WTC11 (cell line): ENCODE measurements at places on chromosomes 12 and 14.

GRCh38 chr12:13142747-13143146 lies 39.3 kb upstream of the GSG1 start:
- no peak for DNase-seq

- no peak for DNase-seq
These were observed 37.9 kb upstream of the PLEKHG6 start for GRCh38 chr12:6272300-6273204.

DNA sequence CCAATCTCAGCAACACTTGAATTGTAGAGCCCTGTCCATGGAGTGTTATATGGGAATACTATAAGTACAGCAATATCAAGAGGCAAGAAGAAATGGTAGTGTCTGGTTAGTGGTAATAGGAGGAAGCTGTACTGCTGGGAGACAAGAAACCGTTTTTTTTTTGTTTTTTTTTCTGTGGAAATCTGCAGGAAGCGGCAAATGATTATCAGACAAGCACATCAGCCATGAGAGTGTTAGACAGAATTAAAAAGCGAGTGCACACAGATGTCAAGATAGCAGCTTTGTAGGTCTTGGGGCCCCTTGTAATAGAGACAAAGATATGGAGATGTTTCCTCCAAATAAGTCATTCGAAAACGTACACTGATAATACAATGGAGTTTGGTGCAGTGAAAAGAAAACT lies 6.7 kb downstream of the TESPA1 start:
- no peak for DNase-seq

- DNase-seq, result no peak
These were observed 80.6 kb upstream of the DBX2 start for GRCh38 chr12:45131506-45131905.

DNA sequence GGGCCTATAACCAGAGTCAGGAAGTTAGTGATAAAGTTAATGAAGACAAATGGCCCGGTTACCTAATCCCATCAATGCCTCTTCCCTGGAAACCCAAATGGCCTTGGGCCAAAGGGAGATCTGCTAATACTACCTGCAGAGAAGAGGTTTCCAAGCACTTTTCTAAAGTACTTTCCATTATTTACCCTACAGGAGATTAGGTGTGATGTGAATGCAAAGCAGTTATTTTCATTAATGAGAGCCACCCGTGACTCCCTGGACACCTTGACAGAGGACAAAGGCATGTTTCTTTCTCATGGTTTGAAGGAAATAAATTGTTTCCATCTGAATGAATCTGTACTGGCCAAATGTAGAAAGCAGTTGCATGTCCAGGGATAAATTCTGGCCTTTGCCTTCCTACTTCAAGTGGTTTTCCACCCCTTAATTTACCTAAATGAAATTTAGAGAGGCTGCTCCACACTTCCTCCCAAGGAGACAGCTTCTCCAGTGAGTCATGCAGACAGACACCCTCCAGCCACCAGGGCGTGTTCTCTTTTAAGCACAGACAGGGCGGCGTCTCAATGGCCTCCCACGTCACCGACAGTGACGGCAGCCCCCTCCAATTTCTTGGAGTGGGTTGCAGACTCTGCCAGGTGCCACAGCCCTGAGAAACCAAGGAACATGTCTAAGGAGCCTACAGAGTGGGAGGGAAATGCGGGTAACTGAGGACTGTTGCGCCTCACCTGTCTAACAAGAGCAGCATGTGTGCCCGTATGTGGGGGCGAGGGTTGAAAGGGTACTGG lies 43.9 kb upstream of the GNPNAT1 start:
- no peak for DNase-seq

DNA sequence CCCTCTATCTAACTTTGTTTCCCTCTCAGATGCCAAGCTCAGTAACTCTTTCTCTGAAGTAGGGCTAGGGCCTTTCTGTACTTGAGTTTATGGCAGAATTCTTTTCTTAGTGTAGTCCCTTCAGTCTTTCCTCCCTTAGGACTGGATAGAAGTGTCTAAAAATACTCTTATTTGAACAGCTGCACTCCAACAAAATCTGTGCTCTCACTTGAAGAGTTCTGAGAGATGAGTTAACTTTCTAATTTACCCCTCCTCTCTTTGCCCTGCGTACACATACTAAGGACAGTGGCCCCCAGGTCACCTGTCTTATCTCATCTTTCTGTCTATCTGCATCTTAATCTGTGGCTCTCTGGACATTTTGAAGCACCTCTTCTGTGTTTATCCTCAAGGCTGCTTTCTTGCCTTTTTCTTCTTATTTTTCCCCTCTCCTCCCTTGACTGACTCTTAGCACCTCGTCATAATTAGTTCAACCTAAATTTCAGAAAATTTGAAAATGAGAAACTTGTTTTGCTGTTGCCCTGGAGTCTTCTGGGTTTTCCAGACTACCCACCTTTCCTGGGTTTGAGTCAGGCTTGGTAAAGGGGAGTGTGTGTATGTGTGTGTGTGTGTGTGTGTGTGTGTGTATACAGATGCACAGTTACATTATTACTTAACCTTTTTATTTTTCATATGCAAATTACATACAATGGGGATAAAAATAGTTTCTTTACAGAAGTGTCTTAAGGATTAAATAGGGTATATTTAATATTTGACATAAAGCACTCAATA lies 23.9 kb downstream of the NCKAP1L start:
- no peak for DNase-seq

DNA sequence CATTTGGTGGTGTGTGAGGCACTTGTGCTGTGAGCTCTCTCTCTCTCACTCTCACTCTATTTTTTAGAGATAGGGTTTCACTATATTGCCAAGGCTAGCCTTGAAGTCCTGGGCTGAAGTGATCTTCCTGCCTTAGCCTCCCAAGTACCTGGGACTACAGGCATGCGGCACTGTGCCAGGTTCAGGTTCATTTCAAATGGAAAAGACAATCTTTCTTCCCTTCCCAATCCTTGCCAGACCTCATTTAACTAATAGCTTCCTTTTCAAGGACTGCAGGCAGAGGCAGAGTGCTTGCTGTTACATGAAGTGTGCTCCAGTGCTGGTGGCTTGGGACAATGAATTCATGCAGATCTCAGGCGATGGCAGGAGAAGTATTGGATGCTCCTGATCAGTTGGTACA lies 73.2 kb upstream of the BICD1 start:
- no peak for DNase-seq

- DNase-seq, result peak; percentile 38
These were observed 15.0 kb downstream of the GSG1 start for GRCh38 chr12:13088496-13088895.

- DNase-seq, result no peak
These were observed 165.4 kb downstream of the PHETA1 start for GRCh38 chr12:111203446-111203845.

GRCh38 chr14:44941591-44941990 lies 20.2 kb downstream of the KLHL28 start:
- no peak for DNase-seq
